ENCODE measurements at places on chromosomes 5 and 9.

GRCh38 chr5:158456241-158456640 is 597.3 kb upstream of the CLINT1 start:
- DNase-seq = no peak

DNA sequence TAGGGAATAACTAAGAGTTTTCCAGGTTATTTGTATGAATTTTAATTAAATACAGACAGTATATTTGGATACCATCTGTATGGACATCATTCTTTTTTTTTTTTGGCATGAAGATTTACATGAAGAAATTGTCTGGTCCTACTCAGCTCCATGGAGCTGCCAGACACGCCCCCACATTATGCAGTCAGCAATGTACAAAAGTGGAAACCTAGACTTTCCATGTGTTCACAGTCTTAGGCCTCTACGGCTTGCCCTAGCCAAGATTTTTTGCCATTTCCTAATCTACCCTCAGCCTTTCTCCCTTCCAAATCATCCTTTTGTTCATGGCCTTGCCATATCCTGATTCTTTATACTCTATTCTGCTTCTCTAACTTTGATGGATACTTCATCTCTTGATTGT is 207.1 kb downstream of the SGCD start:
- DNase-seq = no peak

DNA sequence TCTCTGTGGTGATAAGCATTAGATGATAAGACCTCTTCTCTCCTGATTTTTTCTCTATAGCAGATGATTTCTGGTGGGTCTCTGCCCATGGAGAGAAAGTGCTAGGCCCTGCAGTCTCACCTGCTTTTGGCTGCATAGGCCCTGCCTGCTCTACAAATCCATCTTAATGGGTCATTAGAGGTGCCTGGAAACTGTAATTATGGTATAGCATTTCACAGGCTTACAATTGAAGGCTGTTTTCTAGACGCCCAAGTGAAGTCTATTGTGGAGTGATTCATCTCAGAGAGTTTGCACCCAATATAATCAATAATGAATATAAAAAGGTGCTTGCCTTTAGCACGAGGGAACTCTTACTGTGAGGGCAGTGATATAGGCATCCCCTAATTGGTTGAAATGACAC is 33.8 kb downstream of the NEUROG1 start:
- DNase-seq = no peak

GRCh38 chr5:119355685-119356611 is at the start of gene TNFAIP8:
TNFAIP8 (plus strand) TSS chr5:119356019; CDS start chr5:119356091, 72 bp downstream.
- DNase-seq = peak; percentile 86

DNA sequence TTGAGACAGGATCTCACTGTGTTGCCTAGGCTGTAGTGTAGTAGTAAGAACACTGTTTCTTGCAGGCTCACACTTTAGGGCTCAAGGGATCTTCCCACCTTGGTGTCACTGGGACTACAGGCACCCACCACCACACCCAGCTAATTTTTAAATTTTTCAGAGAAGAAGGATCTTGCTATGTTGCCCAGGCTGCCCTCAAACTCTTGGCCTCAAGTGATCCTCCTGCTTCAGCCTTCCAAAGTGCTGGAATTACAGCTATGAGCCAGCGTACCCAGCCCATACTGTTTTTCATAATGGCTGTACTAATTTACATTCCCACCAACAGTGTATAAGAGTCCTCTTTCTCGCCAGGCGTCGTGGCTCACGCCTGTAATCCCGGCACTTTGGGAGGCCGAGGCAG is 5.1 kb downstream of the STX17 start:
- DNase-seq = no peak

DNA sequence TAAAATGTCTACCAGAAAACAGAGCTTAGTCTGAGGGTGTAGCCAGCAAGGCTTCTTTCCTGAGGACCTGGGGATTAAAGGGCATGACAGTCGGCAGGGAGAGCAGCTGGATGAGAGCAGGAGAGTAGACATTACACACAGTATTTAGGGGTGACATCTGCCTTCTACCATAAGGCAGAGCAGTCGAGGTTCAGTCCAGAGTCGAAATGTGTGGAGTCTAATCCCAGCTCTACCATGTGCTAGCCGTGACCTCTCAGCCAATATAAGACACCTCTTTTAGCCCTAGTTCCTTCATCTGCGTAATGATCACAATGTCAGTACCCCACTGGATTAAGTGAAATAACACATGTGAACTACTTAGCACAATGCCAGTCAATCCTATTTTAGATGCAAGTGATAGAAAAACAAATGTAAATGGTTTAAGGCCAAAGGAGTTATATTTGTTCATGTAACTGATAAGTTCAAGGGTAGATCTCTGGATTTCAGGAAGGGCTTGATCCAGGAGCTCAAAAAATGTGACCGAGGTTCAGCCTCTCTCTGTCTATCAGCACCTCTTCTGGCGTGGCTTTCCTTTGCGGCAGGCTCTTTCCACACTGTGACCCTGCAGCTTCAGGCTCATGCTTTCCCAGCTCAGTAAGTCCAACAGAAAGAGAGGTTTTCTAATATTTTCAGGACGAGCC is 16.2 kb upstream of the CPLX2 start:
- no peak for DNase-seq

DNA sequence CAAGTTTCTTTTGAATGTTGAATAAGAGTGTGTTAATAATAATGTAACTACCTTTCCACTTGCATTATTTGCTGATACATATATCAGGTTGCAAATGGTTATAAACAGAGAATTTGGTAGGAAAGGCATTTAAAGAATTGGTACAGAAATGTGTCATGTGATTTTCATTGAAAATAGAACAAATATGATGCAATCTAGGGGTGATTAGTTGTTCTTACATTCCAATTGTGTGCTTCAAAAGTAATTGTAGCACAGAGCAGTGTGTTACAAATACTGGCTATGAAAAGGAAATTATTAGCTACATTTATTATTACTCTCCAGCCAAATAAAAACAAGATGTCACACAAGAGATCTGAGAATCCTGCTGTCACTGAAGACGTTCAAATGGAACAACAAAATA is 61.8 kb upstream of the PRDM9 start:
- DNase-seq = no peak

DNA sequence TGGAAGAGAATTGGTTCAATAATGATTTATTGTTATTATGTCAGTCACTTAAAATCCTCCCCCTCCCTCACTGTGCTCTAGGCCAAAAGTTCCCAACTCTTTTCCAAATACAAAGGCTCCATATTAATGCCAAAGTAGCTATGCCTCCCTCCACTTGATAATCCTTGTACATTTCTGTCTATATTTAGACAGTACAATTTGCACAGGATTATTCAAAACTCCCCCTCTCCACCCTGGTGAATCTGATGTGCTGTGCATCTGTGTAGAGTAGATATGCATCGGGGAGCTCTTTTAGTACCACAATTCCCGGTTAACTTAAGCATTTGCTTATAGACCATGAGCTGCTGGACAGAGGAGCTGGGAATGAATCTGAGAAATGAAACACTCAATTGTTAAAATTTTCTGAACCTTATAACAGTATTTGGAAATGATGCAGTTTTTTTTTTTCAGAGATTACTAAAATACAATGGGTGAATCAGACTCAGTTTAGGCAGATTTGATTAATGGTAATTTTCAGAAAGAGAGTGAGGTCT is 27.6 kb downstream of the GLRA1 start:
- DNase-seq = no peak

DNA sequence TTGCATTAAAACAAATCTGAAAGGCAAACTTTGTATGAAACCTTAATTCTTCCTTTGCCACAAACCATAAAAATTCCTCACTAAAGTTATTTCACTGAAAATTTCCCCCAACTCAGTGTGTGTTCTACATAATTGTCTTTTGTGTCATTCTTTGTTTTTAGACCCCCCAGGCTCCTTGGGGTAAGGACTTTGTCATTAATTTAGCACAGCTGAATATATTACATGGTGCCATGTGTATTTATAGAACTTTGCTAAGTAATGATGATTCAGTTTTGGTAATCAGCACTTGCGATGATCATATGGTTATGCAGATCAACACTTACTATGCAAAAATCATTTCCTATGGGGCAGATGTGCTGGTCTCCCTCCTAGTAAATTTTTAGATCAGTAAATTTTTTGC is 712.1 kb upstream of the MEF2C start:
- DNase-seq = no peak

DNA sequence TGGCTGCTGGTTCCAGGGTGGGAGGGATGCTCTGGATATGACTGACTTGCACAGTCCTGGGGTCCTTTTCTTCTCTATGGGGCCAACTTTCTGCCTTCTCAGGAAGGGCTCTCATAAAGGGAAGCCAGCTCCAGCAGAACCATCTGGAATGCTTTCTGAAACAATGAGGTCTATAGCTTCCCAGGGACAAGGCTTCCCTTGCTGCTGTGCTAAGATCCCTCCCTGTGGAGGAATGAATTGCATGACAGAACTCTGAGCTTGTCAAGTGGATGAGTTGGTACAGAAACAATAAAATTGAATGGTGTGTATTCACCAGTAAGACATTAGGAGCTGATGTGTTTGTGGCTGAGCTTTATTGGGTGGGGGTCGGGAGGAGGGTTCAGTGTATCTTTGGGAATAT is 19.8 kb downstream of the CKMT2 start:
- DNase-seq = no peak

GRCh38 chr5:73805449-73805848 is 179.5 kb downstream of the ARHGEF28 start:
- DNase-seq = no peak

- DNase-seq = no peak
These were observed 3.8 kb upstream of the PDLIM4 start for GRCh38 chr5:132253452-132254320.
